ENCODE measurements at places on chromosomes 4 and X. TPM values are rescaled to one million over a fixed set of nuclear protein-coding genes. Genes with fewer than 3 reads are reported as not detected.

The TMEM255A gene
- 2.6 TPM for total RNA-seq

The MAOB gene
- 0.30 TPM for total RNA-seq

The CXorf65 gene
- total RNA-seq = not detected

The GUCY1B1 gene
- total RNA-seq = 3.2 TPM

Measured in M059J (cell line).